ENCODE measurements at places on chromosomes 1 and 21. TPM values are rescaled to one million over a fixed set of nuclear protein-coding genes. Genes with fewer than 3 reads are reported as not detected.

DNA sequence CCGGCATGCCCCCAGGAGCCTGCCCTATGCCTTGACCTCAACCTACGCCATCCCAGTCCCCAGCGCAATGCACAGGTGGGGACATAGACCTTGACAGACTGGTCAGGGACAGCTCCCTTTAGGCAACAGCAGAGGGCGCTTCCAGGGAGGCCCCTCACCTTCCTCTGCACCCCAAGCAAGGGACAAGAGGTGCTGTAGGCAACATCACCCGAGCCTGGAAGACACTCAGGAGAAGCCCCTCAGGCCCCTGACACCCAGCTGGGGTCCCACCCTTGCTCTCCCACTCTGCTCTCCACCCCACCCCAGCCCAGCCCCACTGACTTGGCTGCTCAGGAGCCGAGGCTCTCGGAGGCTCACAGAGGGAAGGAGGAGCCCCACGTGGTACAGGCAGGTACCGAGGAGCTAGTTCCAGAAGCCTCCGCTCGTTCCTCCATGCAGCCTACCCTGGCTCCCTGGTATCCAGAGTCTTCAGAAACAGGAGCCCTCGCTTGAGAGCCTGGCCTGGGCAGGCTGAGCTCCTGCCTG lies 2.4 kb upstream of the WNT3A start:
- DNase-seq: no peak

Gene PGBD5
- polyA plus RNA-seq: not detected

DNA sequence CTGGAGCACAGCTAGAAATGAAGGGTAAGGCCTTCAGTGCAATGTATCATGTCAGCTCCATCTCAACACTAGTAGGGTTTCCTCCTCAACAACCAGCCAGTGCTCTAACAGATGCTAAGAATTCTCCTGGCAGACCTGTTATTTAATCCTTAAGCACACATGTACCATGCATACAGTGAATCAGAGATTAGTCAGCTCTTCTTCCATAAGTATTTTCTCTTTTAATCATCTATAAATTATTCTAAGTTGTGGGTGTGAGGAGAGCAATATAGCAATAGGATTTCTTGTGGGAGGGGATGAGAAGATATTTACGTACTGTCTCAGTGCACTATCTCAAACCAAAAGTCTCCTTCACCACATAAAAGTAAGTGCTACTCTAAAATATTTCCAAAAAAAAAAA lies 95.3 kb downstream of the COP1 start:
- DNase-seq: no peak

DNA sequence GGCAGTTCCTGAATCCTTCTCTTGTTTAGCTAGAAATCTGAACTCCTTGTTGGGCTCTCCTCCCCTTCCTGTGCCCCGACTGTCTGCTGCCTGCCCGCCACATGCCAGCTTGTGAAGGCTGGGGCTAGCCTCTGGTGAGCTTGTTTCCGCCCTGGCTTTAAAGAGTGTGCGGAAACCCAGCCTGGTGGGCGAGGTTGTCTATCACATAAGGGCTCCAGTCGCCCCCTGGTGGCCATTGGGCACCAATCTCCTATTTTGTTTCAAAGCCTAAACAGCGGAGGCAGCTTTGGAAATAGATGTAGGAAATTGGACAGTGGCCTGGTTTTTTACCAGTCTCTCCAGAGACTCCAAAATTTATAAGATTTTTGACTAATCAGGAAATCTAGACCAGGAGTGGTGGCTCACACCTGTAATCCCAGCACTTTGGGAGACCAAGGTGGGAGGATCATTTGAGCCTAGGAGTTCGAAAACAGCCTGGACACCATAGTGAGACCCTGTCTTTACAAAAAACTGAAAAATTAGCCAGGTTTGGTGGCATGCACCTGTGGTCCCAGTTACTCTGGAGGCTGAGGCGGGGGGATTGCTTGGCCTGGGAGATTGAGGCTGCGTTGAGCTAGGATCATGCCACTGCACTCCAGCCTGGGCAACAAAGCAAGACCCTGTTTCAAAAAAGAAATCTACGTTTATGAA lies 9.8 kb downstream of the ATP8B2 start:
- DNase-seq: peak; percentile 88

Gene EPS15
- 64.2 TPM for polyA plus RNA-seq

DNA sequence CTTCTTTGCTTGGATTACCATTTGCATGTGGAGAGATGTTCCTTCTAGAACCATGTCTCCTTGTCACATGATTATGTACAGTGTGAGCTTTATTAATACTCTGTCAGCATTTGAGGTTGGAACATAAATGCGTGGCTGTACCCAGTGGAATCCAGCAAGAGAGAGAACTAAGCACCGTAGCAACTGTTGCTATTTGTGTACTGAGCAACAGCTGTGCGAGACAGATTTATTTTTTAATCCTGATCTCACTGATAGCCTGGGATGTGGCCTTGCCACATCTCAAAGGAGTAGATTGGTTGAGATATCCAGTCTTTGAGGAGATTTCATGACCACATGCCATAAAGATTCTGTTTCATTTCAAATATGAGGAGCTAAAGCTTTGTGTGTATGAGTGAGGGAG lies 43.4 kb downstream of the KIF1B start:
- DNase-seq: no peak

- DNase-seq: no peak
Observed at GRCh38 chr1:153577138-153577537, 11.5 kb upstream of the S100A2 start.

DNA sequence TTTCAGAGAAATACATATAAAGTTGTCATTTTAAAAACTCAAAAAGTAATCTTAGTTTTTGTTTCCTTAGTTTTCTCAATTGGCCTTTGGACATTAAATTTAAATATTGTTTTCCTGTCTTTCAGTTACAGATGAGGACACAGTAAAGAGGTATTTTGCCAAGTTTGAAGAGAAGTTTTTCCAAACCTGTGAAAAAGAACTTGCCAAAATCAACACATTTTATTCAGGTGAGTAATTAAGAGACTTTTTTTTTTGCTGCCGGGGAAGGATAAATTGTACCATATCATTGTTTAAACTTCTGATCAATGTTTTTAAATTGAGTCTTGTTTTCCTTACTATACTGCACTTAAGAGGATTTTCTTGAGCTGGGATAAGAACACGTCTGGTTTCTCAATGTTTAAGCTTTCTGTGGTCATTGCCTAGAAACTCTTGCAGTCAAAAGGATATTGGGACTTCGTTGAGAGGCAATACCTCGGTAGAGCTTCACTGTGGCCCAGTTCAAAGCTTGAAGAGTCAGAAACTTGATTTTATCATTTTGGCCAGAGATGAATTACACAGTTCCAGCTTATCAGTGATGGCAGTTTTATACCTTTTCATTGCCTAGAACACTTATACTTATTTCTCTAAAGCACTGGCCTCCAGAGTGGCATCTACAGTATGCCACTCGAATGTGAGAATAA lies 124.9 kb upstream of the KIAA1614 start:
- no peak for DNase-seq

Gene IBA57
- polyA plus RNA-seq: 2.0 TPM

GRCh38 chr1:65493802-65494201 lies 73.3 kb downstream of the LEPR start:
- DNase-seq: no peak

DNA sequence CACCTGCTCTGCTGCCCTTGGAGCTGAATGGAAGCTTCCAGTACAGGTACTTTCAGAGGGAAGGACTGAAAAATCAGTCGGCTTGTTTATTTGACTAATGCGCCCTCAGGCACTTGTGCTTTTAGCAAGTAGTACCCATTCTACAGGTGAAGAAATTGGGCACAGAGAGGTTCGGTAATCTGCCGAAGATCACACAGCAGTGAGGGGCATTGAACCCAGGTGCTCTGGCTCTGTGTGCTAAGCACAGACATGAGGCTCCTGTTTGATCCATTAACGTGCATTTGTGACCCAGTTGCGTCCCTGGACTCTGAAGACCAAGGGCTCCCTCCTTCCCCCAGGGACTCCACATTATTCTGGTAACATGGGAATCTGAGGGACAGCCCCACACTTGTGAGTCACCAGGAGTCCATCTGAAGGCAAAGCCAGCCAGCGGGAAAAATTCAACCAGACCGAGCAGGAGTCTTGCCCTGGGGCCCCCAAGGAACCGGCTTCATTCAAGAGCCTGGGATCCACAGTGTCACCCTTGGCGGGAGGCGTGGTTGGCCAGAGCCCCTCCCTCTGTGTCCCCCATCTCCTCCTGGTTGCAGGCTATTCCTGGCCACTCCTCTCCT lies 192.4 kb upstream of the ARHGEF16 start:
- DNase-seq: no peak

DNA sequence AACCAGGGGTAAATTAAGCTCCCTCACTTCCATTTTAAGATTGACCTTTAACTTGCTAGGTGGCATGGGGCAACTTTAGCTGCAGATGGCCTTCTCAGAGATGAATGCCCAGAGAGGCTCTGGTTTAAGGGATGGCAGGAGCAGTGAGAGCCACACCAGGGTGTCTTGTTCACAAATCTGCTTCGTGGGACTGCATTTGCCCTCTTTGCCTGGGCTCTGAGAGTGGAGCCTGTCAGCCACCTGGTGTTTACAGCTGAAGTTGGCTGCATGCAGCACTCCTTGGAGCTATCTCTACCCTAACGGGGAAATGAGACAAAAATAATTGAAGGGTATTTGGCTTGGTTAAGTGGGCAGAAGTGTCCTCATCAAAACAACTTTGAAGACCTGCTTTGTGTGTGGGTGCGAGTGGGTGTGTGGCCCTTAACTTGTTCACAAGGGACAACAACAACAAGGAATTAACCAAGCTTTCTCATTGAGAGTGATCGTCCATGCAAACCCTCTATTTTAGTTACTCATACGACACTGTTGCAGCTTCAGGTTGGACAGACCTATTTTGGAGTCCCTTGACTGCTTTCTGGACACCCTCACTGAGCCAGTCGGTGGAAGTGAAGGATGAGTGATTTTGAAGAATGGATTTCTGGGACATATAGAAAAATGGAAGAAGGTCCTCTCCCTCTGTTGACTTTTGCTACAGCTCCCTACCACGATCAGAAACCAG lies 29.8 kb downstream of the PGM1 start:
- DNase-seq: no peak

DNA sequence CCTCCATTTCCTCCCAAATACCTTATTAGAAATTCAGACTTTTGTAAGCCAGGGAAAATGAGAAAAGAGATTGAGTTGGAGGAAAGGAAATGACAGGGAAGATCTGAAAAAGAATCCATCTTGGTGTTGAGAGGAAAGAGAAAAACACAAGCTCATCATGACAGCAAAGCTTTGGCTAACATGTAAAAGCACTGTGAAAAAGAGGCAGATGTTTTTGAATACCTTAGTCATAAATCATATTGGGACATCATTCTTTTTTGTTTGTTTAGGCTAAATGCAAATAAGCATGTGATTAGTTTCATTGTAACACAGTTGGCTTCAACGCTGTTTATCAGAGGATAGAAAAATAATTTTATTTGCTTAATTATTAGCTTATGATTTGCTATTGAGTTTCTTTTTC lies 64.6 kb downstream of the LHX8 start:
- no peak for DNase-seq

Gene TNFSF4
- polyA plus RNA-seq: 0.45 TPM

DNA sequence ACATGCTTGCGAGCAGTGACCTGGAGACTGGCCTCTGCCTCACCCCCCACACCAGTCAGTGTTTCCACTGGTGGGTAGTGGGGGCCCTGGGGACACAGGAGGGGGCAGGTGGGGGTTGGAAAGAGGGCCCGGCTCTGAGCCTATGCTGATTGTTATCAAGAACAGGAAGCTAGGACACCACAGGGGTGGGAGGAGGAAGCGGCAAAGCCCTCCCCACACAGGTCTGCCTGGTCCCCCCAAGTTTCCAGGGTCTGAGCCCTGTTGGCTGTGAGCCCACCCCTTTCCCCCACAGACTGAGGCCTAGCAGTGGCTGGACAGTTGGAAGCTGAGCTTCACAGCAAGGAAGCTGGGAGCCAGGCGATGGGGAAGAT lies 1.6 kb upstream of the PTPN7 start:
- DNase-seq: peak; percentile 38

DNA sequence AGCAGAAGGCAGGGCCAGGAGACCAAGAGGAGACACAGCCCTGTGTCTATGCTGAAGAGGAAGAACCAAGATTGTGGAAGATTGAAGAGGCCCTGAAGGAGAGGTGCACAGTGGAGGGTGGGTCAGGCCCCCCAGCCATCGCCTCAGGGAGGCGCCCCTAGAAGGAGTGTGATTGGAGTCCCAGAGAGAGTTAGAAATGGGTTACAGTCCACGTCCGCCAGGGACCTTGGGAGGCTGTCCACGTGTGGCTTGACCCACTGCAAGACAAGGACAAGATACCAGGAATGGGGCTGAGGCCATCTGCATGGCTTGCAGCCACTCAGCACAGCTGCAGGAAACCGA lies 375.1 kb downstream of the NPHP4 start:
- no peak for DNase-seq

DNA sequence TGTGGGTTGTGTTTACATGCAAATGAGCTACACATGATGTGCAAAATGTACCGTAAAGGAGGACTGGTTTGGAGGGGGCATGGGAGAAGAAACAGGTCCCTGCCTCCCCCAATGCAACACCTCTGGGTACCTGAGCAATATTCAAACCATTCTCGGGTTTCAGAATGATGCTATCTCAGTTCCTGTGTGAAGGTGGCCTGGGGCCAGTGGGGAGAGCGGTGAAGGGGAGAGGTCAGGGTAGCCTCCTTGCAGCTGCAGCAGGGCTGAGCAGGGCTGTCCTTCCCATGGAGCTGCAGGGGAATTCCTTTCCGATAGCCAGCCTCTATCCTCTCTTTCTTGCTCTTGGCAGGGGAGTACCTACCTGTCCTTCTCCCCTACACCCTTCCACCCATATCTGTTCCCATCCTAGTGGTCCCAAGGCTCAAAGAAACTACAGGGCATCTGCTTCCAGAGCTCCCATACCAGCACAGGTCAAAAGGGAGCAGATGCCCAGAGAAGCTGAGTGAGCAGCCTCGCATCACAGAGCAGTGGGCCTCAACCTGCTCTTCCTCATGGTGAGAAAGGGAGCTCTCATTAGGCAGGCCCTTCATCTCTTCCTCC lies 11.9 kb downstream of the MEF2D start:
- no peak for DNase-seq

Gene SLC2A5
- polyA plus RNA-seq: not detected

- no peak for DNase-seq
Observed at GRCh38 chr1:78121710-78122109, 75.9 kb downstream of the GIPC2 start.

GRCh38 chr1:112803906-112804762 lies 89.0 kb upstream of the PPM1J start:
- peak; percentile 7 for DNase-seq

DNA sequence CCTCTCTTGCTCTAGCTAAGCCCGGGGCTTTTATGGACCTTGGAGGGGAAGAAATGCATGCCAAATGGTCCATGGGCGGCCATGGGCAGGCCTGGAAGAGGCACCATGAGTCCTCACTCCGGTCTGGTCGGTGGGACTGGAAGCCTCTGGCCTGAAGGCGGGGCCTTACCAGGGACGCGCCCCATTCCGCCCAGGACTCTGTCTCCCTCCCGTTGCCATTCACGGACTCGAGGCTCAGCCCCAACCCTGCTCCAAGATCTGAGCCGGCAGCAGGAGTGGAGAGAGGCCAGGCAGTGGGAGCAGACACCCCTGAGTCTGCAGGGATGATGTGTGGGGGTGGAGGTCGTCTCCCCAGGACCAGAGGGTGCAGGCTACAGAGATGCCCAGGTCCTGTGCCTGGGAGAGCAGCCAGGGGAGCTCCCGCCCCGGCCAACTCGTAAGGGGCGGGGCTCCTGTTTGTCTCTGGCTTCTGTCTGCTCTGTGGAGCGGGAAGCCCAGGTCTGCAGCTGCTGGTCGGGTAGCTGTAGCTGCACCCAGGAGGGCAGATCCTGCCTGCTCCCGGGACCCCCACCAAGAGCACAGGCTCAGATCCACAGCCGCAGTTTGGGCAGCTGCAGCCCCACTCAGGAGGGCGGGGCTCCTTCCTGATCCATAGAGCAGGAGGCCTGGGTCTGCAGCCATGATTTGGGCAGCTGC lies 8.3 kb upstream of the KANK4 start:
- DNase-seq: no peak

Gene TCHH
- not detected for polyA plus RNA-seq

Gene KLF17
- polyA plus RNA-seq: not detected

GRCh38 chr1:28296401-28297261 lies 32.2 kb upstream of the MED18 start:
- no peak for DNase-seq

Measured in CD4-positive, CD25-positive, alpha-beta regulatory T cell (primary cell).